ENCODE measurements at places on chromosomes 6 and 20.
A peak's percentile ranks its signal among the peaks of the same experiment; 100 is the strongest.

DNA sequence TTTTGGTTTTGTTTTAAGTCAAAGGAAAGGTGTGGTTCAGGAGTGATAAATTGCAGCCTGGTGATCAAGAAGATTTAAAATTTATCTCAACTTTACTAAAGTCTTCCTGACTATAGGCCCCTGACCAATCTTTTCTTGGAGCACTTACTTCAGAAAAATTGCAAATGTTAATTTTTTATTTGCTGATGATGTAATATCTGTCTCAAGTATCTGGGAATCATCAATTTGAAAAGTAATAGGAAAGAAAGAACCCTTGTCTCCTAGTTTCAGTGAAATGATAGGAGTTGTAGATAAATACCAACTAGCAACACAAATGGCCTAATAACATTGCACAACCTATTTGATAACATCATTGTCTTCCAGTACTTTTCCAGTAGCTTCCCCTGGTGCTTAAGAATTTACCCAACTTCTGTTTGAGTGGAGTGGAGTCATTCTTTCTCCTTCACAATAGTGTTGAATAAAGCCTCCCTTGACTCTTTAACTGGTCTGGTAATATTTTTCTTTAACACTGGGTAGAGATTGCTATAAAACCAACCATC, 648.3 kb upstream of the ADGRB3 start:
- no peak for DNase-seq

DNA sequence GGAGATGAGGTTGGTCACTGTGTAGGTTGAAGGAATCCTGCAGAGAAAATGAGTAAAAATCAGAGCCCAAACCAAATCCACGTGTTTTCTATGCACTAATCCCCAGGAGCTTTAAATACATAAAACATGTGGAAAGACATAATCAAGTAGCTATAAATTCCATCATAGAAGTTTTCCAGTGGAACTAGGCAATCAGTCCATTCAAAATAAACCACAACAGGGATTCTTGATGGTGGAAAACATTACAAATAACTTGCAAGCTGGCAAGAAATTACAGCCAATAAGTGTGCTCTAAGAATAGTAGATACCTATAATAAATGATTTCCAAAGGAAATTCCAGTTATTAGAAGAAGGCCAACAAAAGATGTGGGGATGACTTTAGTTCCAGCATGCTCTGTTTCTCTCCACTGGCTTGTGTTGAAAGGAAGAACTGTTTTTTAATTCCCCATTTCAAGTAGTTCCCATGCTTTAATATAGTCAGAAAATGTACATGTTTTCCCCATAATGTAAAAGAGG, 49.8 kb upstream of the ADGRG6 start:
- DNase-seq: peak; percentile 40

GRCh38 chr6:154606457-154606856, 96.0 kb upstream of the CNKSR3 start:
- no peak for DNase-seq

DNA sequence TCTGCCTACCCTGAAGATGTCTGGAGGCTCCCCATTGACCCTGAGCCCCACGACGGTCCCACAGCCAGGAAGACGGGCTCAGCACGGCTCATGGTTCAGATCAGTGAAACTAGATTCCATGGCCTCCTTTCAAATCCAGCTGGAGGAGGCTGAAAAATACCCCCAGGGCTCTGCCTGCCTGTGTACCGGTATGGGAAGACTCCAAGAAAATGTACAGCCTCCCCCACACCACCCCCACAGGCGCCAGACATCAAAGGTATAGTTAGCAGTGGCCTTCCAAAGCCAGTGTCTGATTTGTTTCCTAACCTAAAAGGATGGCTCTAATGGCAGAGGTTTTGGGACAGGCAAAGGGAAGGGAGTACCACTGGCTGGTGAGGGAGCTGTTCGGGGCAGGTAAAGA, 86.2 kb upstream of the SNAP25 start:
- DNase-seq: no peak

DNA sequence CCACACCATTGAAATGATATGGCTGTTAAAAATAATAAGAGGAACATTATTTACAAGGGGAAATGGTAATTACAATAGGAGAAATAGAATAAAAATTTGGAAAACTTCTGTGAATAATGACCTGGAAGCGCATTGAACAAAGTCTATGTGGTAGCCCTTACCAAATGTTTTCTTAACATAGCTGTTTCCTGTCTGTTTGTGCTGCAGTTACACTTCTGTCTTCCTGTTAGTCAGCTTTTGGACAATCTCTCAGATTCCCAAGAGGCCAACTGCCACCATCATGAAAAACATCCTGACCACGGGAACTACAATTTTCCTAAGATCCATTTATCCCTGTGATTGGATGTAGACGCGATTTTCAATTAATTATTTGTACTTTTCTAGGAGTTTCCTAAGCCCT, 754.4 kb upstream of the MARCKS start:
- DNase-seq: peak; percentile 43

DNA sequence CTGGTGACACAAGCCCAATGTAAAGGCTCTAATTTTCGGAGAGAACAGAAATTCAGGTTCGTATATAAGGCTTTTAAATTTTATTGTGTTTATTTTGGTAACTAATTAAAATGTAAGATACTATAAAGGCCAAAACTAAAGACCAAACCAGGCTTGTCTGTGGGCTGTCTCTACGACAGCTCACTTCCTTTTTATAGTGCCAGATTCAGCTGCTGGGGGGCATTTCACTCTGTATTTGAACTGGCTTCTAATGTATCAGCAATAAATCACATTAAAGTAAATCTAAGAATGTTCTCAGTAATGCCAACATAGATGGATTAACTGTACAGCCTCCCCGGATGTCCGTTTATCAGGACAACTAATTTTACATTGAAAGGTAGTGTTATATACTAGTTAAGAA, 31.1 kb upstream of the STXBP5 start:
- no peak for DNase-seq

DNA sequence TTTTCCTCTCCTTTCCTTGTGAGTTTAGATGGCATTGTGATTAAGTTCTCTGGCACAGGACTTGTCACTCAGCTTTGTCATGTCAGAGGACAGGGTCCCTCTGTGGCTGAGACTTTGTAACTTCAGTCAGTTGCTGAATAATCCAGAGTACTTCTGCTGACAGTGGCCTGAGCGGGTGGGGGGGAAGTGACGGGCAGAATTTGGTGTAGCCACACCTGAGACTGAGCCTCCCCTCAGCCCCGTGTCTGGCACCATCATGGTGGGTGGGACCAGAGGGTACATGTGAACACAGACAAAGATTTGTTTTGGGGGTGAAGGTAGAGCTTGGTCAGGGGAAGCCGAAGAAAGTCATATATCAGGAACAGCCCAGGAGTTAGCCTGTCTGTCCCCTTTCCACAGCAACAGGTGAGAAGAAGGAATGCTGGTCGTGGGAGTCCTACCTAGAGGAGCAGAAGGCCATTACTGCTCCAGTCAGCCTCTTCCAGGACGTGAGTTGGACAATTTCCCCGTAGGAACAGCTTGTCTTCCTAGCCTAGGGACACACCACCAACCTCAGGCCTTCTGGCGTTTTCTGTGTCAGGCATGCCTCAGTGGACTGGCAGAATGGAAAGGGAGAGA, 20.9 kb downstream of the L3MBTL1 start:
- no peak for DNase-seq
